Ovary (tissue), 10 donors: ENCODE measurements at places on chromosomes 3 and 15. TPM values are rescaled to one million over a fixed set of nuclear protein-coding genes. Genes with fewer than 3 reads are reported as not detected.

DNA sequence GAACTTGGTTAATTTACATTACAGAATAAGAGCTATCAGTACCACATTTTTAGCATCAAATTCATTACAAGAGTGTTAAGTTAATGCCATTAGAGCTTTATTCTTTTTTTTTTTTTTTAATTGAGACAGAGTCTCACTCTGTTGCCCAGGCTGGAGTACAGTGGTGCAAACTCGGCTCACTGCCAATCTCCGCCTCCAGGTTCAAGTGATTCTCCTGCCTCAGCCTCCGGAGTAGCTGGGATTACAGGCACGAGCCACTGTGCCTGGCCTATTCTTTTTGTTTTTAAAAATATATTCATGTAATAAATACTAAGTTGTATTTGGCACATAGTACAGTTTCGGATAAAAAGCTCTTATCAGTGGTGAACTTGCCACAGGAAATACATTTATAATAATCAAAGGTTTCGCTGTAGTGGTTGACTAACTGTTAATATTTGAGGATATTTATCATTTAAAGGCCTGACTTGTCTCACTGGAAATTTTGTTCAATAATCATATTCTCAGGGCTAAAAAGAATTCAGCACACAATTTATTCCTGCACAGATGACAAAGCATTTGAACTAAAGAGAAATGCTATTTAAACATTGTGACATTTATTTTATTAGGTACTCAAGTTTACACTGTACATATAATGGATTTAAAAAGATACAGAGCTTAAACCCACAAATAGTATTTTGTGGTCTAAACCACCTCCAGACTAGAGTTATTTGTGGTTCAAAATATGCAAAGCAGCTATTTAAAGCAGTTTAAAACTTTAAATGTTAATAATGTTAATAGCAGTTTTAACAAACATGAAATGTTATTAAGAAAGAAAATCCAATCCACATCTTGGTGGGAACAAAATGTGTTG is 6.1 kb upstream of the LEKR1 start:
- DNase-seq: no peak

The GOLGA6L7 gene
- total RNA-seq: not detected

DNA sequence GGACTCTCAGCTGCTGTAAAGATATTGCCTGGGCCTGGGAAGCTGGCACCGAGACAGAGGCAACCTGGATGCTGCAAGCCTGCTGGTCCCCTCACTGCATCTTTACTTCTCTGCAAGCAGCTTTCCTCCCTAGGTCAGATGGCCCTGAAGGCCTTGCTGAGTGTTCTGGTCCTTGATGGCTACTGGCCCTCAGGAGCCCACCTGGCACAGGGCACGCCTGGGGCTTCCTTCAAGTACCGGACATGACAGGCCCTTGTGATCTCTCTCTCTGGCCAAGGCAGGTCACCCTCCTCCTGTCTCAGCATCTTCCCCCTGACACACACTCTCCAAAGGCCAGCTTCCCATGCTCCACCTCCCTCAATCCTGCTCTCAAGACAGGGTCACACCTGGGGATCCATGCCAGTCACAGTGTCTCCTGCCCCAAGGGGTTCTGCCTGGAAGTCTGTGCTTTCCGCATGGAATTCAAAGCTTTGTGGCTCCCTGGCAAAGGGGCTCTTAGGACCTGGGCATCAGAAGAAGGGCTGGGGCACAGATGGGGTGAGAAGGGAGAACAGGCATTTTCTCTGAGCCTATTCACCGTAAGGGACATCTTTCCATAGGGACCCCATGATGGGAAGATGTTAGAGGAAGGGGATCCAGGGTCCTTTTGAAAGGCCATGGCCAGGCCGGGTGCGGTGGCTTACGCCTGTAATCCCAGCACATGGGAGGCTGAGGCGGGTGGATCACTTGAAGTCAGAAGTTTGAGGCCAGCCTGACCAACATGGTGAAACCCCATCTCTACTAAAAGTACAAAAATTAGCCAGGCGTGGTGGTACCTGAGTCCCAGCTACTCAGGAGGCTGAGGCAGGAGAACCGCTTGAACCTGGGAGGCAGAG is 4.7 kb upstream of the PAQR5 start:
- DNase-seq: no peak

The CAPN3 gene
- total RNA-seq: 8.0 TPM

DNA sequence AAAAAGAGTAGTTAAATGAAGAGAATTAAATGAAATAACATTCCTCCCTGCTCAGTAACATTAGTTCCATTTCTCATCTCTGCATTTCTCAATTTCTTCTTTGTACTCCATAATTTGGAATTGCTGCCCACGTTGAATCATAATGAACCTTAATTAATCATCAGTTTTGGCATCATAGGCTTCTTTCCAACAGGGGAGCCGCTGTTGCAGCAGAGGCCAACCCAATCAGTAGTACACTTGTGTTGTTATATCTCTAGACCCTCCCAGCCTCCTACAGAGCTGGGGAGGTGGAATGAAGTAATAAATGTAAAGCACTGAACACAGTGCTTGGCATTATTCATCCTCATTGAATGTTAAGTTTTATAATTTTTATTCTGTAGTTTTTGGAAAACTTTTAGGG is 240.7 kb downstream of the CHST2 start:
- no peak for DNase-seq

The CCRL2 gene
- not detected for total RNA-seq

DNA sequence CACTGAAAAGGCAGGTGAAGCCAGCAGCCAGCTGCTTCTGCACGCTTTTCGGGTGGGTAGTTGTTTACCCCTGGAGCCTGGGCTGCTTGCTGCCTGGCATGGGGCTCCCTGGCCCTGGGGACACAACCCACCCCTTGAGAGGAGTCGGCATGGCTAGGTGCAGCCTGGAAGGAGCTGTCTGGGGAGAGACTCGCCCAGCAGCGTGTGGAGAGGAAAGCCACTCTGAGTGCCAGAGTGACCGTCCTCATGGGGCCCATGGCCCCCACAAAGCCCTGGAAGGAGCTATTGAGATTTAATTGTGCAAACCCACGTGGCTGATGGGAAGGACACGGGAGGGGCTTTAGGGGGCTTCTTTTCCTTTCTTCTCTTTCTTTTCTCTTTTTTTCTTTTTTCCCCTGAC is 137.5 kb downstream of the OPA1 start:
- DNase-seq: no peak

The GOLGA8M gene
- 0.23 TPM for total RNA-seq

- no peak for DNase-seq
These were observed 706.4 kb upstream of the NR2F2 start for GRCh38 chr15:95624100-95624499.

DNA sequence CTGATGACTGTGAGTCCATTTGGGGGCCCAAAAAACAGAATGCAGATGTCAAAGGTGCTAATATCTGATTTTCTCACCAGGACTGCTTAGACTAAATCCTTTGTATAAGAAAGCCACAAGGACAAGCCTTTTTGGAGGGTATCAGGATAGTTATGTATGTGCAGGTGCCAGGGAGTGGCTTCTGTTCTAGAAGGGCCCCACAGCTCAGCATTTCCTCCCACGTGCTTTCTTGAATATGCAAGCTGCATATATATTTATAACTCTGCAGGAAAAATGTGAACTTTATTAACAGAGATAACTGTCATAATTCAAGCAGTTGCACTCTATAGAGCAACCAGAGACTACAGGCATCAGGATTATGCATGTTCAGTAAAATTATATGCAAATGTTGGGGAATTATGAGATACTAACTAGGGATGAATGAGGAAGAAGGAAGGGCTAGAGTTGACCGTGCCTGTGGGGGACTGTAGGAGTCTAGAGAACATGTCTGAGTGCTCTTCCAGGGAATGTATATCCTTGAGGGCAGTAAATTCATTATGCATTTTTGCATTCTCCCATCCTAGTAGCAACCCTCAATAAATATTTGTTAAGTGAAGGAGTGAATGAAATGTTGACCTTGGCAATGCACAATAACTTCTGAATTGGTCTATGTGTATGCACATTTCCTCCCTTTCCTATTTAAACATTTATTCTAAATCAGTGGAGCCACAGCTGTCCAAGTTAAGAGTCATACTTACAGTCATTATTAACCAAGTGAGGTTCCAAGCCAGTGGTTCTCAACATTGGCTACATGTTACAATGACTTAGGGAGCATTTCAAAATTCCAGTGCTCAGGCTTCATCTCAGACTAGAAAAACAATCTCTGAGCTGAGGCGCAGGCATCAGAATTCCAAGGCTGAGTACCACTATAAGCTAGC is 94.8 kb upstream of the ANKRD28 start:
- no peak for DNase-seq

- no peak for DNase-seq
These were observed 55.0 kb downstream of the RORA start for GRCh38 chr15:61173899-61174689.

The EPHB3 gene
- 5.6 TPM for total RNA-seq
